ENCODE measurements at places on chromosomes 1 and 21.

DNA sequence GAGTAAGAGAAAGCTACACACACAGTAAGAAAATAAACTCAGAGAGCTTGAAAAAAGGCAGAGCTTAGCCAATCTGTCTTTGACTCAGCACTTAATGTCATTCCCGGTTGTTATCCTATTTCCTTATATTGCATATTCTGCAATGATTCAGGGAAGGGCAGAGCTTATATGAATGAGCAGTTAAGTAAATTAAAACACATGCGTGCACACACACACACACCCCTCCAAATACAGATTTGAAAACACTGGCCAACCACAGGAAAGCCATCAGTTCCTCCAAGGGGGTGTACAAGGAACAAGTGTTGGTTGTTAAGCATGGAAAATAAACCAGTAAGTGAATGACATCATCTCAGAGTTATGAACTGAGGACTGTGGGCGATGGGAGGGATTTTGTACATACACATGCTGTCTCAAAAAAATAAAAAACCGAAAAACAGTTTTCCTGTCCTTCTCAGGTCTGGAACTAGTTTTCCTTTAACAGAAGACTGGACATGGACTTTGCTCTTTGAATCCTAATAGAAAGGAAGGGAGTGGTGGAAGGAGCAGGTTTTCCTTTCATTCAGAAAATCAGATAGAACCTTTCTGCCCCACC, 1.0 kb downstream of the IQGAP3 start:
- H3K4me1 ChIP-seq, result peaks cover 16% of the 10 kb centered on the region
- no peak overlapping the region for H3K27ac ChIP-seq
- no peaks in the 10 kb centered on the region for H3K36me3 ChIP-seq
- no peak for DNase-seq
- peak overlapping the region; percentile 65 for H3K4me3 ChIP-seq
- H3K27me3 ChIP-seq, result peaks cover 12% of the 10 kb centered on the region

GRCh38 chr1:83548311-83548710, 450.6 kb downstream of the TTLL7 start:
- H3K4me3 ChIP-seq, result no peak overlapping the region
- no peak overlapping the region for H3K27ac ChIP-seq
- DNase-seq, result no peak

DNA sequence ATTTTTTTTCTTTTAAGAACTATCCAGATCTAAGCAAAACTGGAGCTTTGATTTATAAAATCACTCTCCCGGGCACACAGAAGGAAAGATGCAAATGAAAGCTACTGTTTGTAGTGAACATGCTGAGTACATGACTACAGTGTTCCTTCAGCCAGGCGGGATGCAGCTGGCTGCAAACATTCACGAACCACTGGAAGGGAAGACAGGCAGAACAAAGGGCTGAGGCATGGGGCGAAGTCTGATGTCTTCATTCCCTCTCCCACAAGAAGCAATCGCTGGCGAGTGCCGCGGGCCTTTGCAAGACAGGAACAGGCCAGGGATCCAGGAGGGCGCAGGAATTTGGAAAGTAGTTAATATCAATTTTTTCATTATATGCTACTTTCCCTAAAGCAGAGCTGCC, 257.9 kb upstream of the AJAP1 start:
- H3K27me3 ChIP-seq, result no peaks in the 10 kb centered on the region
- H3K27ac ChIP-seq, result no peak overlapping the region
- no peak overlapping the region for H3K4me3 ChIP-seq
- DNase-seq, result no peak
- no peaks in the 10 kb centered on the region for H3K36me3 ChIP-seq

GRCh38 chr1:224058303-224058702, 55.6 kb upstream of the FBXO28 start:
- DNase-seq, result no peak
- H3K27ac ChIP-seq, result no peak overlapping the region
- H3K4me3 ChIP-seq, result no peak overlapping the region
- H3K4me1 ChIP-seq, result no peaks in the 10 kb centered on the region
- H3K27me3 ChIP-seq, result no peaks in the 10 kb centered on the region
- no peaks in the 10 kb centered on the region for H3K36me3 ChIP-seq

All from thymus (tissue), 14 donors.